ENCODE measurements at places on chromosomes 1 and 21.
A peak's percentile ranks its signal among the peaks of the same experiment; 100 is the strongest.

GRCh38 chr1:228030451-228031201, 23.8 kb downstream of the WNT3A start:
- no peak for DNase-seq

DNA sequence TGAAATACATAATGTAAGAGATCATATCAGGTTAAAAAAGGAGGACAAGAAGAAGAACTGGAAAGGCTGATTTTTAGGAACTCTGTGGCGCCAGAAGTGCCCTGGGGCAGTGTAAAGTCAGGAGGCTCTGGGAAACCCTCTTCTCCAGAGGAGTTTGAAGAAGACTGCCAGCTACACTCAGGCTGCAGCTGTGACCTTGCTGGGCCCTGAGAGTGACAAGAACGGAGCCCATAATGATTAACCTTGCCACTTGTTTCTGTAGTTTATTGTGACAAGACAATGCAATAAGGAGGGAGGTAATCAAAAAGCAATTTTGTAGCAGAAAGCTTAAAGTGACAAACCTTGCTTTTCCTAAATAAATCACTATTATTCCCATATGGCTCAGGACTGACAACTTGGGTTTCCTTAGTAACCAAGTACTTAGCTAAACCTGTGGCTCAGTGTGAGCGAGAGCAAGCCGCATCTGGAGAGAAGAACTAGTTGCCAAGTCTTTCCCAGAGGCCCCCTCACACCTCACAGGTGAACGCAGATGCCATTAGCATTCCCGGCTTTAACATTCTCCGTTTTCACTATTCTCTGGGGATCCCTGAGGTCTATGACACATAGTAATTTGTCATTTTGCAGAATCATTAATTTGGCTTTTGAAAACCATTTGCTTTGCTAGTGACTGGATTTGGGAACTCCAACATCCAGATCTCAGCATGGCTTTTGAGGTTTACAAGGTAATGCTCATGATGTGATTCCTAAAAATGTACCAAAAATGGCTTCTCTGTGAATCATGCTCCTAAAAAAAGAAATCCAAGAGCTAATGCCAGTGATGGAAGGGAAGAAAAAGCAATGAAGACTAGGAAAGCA, 115.9 kb downstream of the OMA1 start:
- DNase-seq, result no peak

GRCh38 chr21:33975548-33976081, 60.0 kb upstream of the ATP5PO start:
- DNase-seq, result no peak

DNA sequence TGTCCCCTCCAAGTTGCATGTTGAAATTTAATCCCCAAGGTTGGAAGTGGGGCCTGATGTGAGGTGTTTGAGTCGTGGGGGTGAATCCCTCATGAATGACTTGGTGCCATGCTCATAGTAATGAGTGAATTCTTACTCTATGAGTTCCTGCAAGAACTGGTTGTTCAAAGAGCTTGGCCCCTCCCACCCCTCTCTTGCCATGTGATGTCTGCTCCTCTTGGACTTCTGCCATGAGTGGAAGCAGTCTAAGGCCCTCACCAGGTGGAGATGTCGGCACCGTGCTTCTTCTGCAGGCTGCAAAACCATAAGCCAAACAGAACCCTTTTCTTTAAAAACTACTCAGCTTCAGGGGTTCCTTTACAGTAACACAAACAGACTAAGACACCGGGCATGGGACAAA, 14.3 kb downstream of the G0S2 start:
- DNase-seq, result no peak

DNA sequence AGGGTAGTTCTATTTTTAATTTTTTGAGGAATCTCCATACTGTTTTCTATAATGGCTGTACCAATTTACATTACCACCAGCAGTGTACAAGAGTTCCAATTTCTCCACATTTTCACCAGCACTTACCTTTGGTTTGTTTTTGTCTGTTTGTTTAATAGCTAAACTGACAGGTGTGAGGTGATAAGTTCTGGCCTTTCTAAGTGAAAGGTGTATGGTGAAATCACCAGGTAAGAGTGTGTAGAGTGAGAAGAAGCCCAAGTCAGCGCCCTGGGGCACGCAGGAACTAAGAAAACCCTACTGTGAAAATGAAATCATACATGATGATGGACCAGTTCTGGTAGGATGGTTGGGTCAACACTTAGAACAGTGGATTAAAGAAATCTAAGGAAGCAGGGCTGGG, 34.5 kb downstream of the BTG3 start:
- DNase-seq, result no peak

- DNase-seq, result no peak
Measured at GRCh38 chr1:229870381-229870780, 196.7 kb upstream of the GALNT2 start.

DNA sequence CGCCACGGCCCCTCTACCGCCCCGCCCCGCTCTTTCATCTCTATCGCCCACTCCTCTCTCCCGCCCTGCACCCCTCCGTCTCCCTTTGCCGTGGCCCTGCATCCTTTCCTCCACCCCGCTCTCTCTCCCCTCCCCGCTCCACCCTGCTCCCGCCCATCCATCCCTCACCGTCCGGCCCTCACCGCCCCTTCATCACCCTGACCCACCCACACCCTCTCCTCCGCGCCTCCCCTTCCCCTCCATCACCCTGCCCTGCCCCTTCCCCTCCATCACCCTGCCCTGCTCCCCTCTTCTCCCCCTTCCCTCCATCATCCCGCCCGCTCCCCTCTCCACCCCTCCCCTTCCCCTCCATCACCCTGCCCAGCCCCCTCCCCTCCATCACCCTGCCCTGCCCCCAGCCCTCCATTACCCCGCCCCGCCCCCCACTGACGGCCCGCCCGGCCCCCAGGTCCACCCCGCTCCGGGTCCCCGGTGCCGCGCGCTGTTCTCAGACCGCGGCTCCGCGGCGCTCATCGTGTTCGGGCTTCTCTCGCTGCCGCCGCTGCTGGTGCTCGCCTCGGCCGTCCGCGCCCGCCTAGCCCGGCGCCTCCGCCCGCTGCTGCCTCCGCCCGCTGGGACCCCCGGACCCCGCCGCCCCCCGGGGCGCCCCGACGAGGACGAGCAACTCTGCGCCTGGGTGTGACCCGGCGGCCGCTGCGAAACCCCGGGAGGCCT, 6.2 kb upstream of the ANKRD65 start:
- no peak for DNase-seq

- DNase-seq, result no peak
Measured at GRCh38 chr1:181506563-181507353, 23.4 kb downstream of the CACNA1E start.

GRCh38 chr1:155064832-155065429, 1.4 kb downstream of the EFNA4 start:
- no peak for DNase-seq

DNA sequence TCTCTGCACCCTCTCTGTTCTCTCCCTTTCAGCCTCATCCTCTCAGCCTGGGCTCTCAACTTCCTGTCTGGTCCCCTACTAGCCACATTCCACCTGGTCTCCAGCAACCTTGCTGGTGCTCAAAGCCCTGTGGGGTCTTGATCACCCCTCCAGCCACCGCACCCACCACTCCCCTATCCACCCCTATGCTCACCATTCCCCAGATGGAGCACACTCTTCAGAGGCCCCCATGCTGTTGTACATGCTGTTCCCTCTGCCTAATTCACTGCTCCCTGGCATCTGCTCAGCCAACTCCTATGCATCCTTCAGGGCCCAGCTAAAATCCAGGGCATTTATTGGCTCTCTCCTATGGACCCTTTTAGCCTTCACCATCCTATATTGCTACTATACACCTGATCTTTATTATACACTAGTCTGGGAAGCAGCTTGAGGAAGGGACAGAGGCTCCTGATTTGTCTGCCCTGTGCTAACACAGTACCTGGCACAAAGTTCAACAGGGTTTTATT, 81.0 kb downstream of the GLIS1 start:
- DNase-seq, result no peak

GRCh38 chr1:43354936-43355335, 3.8 kb upstream of the CDC20 start:
- DNase-seq, result no peak

DNA sequence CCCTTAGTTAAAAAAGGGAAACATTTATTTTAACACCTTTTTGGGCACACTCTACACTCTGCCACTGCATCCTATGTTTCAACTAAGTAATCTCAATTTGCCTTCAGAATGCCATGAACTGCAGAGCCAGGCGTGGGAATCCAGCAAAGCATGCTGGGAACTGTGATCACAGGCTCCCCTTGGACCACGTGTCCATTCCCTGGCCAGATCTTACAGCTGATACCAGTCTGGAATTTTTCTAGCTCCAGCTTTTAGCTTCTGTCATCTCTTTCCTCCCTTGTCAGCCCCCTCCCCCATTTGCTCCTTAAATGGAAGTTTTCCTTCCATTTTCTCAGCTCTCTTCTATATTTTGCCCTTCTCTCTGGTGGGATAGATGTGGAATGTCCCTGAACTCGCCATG, 29.4 kb downstream of the RCSD1 start:
- DNase-seq, result no peak

- no peak for DNase-seq
Measured at GRCh38 chr21:34133392-34133791, 60.0 kb downstream of the MRPS6 start.

GRCh38 chr1:176033881-176034280, 173.2 kb downstream of the COP1 start:
- no peak for DNase-seq

GRCh38 chr1:240293706-240294105, 202.0 kb downstream of the FMN2 start:
- no peak for DNase-seq

GRCh38 chr1:102852613-102853012, 255.7 kb downstream of the COL11A1 start:
- no peak for DNase-seq

GRCh38 chr1:220902916-220903315, 23.7 kb downstream of the HLX start:
- DNase-seq, result no peak

GRCh38 chr1:173082913-173083312, 32.2 kb upstream of the TNFSF18 start:
- no peak for DNase-seq

DNA sequence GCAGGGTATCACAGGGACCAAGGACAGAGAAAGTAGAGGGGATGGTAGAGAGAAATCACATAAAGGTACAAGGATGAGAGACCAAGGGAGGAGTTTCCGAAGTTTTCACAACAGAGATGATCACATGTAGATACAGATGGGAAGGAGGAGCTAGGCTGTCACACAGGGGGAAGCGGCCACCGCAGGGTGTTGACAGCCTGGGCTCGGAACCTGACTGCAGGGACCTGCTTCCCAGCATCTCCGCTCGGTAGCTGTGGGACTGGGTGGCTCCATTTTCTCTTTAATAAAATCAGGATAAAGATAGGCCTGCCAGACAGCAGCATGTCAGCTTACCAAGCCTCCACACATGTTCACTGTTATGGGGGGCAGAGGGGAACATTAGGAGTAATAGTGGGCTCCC, 32.3 kb downstream of the CDCA8 start:
- DNase-seq, result no peak

GRCh38 chr1:207871117-207871649, 39.7 kb downstream of the CD34 start:
- DNase-seq, result no peak

- no peak for DNase-seq
Measured at GRCh38 chr1:42168763-42169162, 4.2 kb upstream of the GUCA2A start.

DNA sequence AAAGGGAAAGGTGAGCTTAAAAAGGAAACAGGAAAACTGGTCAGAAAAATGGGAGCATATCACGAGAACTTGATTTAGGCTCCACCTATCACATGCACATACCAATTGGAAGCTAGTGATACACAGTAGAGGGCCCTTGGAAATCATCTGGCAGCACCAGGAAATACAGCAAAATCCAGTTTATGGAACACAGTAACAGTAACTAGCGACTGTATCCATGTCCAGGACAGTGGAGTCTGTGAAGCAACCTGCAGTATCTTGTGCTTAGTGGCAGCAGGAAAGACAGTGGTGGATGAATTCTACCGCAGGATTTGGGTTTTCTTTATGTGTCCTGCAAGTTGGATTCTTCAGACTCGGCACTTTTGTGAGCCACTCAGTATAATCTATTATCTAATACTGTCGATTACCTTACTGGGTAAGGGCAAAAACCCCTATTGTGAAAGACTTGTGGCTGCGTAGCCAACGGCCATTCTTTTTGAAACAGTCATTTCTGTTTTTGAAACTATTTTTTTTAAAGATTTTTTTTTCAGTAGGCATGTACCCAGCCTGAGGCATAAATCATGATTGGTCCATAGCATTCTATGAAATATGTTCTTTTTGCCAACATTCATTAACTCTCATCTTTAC, 1.6 kb upstream of the KDM4A start:
- DNase-seq, result no peak

DNA sequence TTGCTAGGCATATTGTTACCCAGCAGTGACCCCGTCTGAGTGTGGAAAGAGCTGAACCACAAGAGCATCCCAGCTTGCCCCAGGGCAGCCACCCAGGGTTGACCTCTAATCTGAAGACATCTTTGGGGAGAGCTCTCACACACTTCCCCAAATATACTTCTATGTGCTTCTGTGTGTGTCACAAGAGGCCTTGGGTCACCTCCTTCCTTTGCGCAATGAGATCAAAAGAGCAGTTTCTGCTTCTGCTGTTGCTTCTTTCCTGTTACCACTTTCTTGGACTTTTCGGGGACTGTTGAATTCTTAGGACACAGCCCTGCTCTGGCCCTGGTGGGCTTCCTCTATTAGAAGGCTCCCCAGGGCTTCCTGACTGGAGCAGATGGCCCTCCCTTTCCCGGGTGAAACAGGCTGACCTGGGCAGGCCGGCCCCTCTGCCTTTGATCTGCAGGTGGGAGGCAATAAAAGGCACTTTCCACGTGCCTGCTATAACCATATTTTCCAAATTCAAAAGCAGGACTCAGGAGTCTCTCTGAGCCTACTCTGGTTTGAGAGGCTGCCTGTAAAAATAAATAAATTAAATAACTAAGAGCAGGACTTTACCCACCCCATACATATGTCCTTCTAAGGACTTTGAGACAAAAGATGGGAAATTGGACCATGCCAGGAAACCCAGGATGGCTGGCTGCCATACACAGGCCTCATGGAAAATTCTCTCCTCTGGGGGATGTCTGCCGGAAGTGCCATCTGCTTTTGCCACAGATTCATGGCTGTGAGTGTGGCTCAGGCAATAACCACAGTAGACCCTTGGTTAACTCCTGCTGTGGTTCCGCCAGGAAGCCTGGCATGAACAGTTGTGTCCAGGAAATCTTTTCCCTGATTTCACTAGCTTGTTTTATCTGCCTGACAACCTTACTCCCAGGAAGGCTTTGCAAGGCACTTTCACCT, 28.3 kb upstream of the RCSD1 start:
- DNase-seq, result peak; percentile 20

DNA sequence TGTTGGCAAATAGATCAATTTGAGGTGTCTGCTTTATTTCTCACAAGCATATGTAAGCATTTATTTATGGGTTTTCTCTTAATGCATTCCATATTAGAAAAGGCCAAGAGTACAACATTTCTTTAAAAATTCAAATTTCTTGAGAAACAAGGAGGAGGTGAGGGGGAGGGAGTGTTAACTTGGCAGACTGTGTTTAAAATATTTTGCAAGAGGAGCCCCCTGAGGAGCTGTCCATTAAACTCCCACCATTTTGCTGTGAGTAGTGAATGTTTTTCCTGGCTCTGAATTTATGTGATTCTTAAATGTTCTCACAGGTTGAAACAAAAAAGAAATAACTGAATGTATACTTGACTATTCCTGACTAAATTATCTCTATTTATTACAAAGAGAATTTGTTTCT, 363.8 kb downstream of the PTPRC start:
- no peak for DNase-seq

- DNase-seq, result no peak
Measured at GRCh38 chr1:116911188-116911553, 1.5 kb downstream of the PTGFRN start.

Measured in hypothalamus (tissue), 51 donors.